ENCODE measurements at places on chromosomes 16 and 17.

GRCh38 chr16:48317614-48318315 lies 67.4 kb downstream of the SIAH1 start:
- DNase-seq: no peak

DNA sequence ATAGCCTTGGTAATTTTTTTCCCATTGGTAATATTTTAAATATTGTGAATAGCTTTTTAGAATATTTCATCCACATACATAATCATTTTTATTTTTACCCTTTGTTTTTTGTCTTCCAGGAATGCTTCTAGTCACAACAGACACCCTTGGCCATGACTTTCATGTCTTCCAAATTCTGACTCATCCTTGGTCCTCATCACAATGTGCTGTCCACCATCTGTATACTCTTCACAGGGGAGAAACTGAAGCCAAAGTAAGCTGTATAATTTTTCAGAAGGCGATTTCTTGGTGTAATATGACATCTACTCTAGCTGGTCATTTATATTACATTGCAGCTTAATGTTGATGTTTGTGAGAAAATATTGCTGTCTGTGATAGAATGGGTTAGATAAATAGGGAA lies 269.4 kb downstream of the BCAS3 start:
- DNase-seq: no peak

- no peak for DNase-seq
Observed at GRCh38 chr17:73290399-73291259, 21.2 kb downstream of the CDC42EP4 start.

DNA sequence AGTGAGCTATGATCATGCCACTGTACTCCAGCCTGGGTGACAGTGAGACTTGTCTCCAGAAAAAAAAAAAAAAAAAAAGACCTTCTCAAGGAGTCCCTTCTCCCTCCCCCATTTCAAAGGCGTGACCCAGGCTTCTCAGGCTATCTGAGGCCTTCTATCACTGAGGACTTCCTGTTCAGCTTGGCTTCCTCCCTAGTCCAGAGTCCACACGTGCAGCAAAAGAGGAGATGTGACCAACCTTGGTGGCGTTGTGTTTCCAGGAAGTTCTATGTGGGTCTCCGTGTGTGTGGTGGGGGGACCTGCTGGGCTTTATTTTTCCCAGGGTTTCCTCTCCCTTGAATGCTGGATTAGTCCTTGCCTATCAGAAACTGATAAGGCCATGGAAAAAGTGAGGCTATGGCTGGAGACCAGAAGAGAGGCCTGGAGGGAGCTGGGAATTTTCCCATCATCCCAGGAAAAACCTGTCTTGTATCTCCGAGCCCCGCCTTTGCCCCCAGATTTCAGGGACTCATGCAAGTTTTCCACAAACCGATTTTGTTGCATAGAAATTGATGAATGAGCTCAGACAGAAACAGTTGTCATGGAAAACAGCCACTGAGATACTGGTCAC lies 148.1 kb downstream of the SALL1 start:
- DNase-seq: no peak

DNA sequence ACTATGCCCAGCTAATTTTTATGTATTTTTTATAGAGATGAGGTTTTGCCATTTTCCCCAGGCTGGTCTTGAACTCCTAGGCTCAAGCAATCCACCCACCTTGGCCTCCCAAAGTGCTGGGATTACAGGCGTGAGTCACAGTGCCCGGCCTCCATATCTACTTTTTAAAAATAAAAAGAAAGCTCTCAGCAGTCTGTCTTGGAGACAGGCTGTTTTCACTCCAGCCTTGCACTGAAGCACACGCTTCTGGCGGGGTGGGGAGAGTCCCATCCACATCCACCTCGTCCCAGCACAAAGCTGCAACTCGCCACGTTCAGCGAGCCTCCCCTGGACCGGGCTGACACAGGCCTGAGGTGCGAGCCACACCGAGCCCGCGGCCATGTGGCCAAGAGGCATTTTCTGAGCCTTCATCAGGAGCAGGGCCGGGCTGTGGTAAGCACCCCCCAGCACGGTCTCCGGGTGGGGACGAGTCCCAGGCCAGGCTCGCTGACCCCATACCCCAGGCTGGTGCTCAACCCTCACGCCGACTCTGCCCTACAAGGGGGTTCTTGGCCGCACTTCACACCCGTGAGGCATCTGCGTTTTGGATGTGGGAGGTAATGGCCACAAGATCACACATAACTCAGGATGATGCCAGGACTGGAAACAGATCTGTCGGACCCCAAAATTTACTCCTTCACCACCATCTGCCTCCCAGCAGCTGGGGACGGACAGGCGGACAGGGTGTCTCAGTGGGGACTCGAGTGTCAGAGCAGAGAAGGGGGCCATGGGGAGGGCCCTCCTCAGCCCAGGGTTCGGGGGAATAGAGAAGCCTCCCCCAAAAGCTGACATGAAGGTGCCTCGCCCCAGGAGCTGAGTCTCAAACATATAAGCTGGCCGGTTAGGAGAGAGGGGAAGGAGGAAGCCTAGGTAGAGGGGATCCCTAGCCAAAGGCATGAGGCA lies 28.6 kb downstream of the TBC1D16 start:
- DNase-seq: no peak

GRCh38 chr16:77213542-77214106 lies 14.4 kb downstream of the SYCE1L start:
- DNase-seq: no peak

GRCh38 chr16:29830774-29831173 lies 10.5 kb downstream of the MVP start:
- DNase-seq: no peak

GRCh38 chr17:66414561-66415175 lies 112.3 kb downstream of the PRKCA start:
- no peak for DNase-seq

DNA sequence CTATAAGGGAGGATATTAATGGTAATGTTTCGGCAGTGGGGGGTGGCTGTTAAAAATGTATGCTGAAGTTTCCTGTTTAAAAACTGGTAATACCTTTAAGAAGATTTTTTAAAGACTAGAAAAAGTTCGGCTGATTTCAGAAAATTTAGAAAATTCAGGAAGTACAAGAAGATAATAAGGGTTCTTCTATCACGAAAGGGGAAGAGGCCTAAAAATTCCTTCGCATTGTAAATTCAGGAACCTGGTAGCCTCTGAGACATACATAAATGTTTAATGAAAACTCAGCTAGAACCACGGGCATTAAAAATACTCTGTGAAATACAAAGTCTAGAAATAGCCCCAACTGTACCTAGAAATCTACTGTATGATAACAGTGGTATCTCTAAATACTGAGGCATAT lies 181.2 kb downstream of the PARN start:
- DNase-seq: no peak

DNA sequence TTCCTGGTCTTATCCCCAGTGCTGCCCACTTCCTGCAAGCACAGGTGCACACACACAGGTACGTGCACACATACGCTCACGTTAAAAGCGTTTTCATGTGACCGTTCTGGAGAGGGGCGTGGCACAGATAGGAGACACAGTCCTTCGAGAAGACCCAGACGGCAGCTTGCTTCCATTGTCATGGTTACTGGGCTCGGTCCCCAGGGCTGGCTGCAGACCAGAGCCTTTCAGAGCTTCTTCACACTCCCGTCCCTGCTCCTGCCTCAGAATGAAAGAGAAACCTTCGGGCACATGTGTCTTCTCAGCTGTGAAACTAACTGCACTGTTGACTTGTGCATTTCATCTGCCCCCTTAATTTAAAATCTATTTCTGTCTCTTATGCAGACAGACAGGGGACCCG lies 154.2 kb downstream of the PITPNC1 start:
- DNase-seq: no peak

- DNase-seq: no peak
Observed at GRCh38 chr17:37770631-37771518, 26.0 kb upstream of the HNF1B start.

GRCh38 chr16:588639-588888 lies 1.3 kb upstream of the RAB40C start:
- peak; percentile 57 for DNase-seq

DNA sequence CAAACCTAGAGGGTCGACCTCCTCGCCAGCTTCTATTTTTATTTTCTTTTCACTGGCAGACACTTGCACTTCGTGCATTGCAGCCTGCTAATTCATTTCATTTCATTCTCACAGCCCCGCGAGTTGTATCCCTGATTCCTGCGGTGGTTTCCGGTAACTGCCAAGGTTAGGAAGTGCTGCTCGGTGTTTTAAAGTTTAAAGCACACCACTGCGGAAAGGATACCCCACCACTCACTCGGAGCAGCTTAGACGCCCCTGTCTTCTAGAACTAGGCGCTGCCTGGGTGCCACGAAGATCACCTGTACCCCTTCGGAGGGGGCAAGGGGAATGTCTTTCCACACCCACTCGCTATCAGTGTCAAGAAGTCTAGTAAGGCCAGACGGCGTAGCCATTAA lies 509 bp downstream of the CNEP1R1 start:
- peak; percentile 20 for DNase-seq

- DNase-seq: no peak
Observed at GRCh38 chr16:11401161-11402050, 56.1 kb downstream of the RMI2 start.

DNA sequence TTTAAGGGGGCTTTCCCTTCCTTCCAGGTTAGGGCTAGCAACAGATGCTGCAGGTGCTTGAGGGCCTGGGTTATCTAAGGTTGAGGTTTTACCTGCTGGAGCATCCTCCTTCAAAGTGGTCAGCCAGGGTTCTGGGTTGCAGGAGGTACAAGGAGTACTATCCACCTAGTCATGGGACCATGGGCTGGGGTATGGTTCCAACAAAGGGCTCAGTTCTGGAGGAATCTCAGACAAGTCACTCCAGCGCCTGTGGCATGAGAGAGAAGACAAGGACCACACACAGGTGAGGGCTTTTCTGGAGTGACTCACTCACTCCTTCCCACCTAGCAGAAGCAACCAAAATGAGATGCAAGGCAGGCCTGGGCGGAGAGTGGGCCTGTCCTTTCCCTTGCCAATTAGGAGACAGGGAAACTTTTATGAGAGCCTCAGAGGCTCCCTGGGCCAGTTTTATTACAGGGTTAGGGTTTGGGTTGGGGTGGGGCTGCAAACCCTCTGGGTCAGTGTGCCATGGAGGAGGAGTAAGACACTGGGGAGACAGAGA lies 2.2 kb downstream of the MYO19 start:
- DNase-seq: no peak

GRCh38 chr17:1878419-1879121 lies 48.8 kb downstream of the RPA1 start:
- DNase-seq: no peak

- DNase-seq: no peak
Observed at GRCh38 chr17:14752011-14752410, 451.1 kb downstream of the HS3ST3B1 start.
